ENCODE measurements at places on chromosomes 3 and 15. TPM values are rescaled to one million over a fixed set of nuclear protein-coding genes. Genes with fewer than 3 reads are reported as not detected.

The FMN1 gene
- 2.7 TPM for total RNA-seq

The SLC22A14 gene
- 1.6 TPM for total RNA-seq

The PAQR5 gene
- 0.22 TPM for total RNA-seq

The PRICKLE2 gene
- total RNA-seq: 50.8 TPM

The ZXDC gene
- 20.8 TPM for total RNA-seq

The EPHA6 gene
- not detected for total RNA-seq

The CEP19 gene
- total RNA-seq: 2.0 TPM

The SEMA5B gene
- not detected for total RNA-seq

The SLCO2A1 gene
- total RNA-seq: under 0.01 TPM

The BTLA gene
- not detected for total RNA-seq

The IQGAP1 gene
- total RNA-seq: 336 TPM

The GSK3B gene
- 79.7 TPM for total RNA-seq

The GOLGA8T gene
- not detected for total RNA-seq

The PLS1 gene
- total RNA-seq: 0.76 TPM

The MUC20 gene
- 1.1 TPM for total RNA-seq

The CHCHD4 gene
- total RNA-seq: 6.5 TPM

The NEIL1 gene
- total RNA-seq: 24.7 TPM

The COL6A5 gene
- total RNA-seq: not detected

The WDR49 gene
- not detected for total RNA-seq

The NEO1 gene
- total RNA-seq: 12.6 TPM

The TMED3 gene
- total RNA-seq: 211 TPM

The GOLGA8R gene
- total RNA-seq: 6.7 TPM

The PAK6 gene
- 0.54 TPM for total RNA-seq

The LTK gene
- total RNA-seq: under 0.01 TPM

The ADIPOQ gene
- total RNA-seq: not detected

Data from placental epithelial cell (primary cell).